ENCODE measurements at places on chromosomes 4 and X.

- DNase-seq = no peak
Measured at GRCh38 chr4:186699298-186699697, 24.4 kb downstream of the FAT1 start.

DNA sequence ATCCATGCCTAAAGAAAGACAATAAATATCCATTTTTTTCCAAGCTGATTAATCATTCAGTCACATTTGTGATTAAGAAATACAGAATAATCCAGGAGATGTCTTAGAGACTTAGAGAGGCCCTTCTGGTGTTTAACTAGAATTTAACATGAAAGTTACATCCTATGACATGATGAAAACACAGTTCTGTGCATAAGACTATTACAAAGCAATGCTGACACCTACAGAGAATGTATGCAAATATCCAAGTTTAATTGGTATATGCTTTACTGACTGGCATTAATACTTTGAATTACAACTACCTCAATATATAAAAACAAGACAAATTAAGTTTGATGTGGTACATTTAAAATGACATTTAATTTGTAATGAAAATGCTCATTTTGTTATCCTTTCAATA is 17.8 kb upstream of the TLL1 start:
- no peak for DNase-seq

GRCh38 chr4:173171098-173171497 is 2.5 kb downstream of the GALNT7 start:
- no peak for DNase-seq

- DNase-seq = peak; percentile 59
Measured at GRCh38 chrX:21479695-21480270, 105.6 kb downstream of the CNKSR2 start.

DNA sequence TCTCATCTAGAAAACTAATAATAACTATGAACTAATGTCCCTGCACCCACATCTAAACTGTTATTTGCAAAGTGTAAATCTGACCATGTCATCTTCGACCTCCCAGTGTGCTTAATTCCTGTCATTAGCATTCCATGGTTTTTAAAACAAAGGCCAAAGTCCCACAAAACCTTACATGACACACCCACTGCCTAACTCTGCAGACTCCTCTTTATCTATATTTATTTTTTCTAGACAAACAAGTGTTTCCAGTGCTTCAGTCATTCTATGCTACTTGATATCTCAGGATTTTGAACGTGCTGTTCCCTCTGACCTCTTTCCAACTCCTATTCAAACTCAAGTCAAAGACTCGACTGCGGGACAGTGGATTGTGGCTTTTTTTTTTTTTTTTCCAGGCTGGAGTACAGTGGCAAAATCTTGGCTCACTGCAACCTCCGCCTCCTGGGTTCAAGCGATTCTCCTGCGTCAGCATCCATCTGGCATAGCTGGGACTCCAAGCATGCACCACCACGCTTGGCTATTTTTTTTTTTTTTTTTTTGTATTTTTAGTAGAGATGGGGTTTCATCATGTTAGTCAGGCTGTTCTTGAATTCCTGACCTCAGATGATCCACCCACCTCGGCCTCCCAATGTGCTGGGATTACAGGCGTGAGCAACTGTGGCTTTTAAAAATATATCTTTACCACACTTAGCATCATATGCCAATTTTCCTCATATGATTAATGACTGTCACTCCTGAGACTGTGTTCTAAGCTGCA is 1511.0 kb downstream of the ARAP2 start:
- peak; percentile 83 for DNase-seq

DNA sequence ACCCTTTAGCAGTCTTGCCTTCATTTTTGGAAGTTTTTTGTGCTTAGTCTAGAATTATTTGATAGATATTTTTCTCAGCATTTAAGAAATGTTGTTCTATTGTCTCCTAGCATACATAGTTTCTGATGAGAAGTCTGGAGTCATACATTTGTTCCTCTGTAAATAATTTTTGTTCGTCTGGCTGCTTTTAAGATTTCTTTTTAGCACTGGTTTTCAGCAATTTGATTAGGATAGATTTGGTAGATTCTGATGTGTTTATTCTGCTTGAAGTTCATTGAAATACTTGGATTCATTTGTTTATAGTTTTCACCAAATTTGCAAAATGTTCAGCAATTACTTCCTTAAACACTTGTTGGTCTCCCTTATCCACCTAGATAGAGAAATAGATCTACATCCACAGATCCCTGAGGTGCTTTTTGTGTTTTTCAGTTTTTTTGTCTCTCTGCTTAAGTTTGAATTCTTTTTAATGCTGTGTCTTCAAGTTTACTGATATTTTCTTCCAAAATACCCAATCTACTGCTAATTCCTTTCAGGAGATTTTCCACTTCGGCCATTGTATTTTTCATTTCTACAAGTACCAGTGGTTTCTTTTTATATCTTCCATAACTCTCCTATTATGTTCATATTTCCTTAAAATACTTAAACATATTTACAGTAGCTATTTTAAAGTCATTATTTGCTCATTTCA is 64.9 kb downstream of the ABLIM2 start:
- DNase-seq = no peak

- no peak for DNase-seq
Measured at GRCh38 chr4:21102667-21103066, 402.4 kb downstream of the PACRGL start.

Measured in NCI-H446 treated with DMSO at 0.1 percent for 48 hours (cell line).